ENCODE measurements at places on chromosomes 6 and 20.

GRCh38 chr6:129617986-129618385 is 92.0 kb downstream of the ARHGAP18 start:
- DNase-seq: no peak

- DNase-seq: no peak
Measured at GRCh38 chr6:17986656-17987446, 584 bp downstream of the KIF13A start.

GRCh38 chr20:40965671-40966070 is 63.0 kb upstream of the TOP1 start:
- DNase-seq: no peak

DNA sequence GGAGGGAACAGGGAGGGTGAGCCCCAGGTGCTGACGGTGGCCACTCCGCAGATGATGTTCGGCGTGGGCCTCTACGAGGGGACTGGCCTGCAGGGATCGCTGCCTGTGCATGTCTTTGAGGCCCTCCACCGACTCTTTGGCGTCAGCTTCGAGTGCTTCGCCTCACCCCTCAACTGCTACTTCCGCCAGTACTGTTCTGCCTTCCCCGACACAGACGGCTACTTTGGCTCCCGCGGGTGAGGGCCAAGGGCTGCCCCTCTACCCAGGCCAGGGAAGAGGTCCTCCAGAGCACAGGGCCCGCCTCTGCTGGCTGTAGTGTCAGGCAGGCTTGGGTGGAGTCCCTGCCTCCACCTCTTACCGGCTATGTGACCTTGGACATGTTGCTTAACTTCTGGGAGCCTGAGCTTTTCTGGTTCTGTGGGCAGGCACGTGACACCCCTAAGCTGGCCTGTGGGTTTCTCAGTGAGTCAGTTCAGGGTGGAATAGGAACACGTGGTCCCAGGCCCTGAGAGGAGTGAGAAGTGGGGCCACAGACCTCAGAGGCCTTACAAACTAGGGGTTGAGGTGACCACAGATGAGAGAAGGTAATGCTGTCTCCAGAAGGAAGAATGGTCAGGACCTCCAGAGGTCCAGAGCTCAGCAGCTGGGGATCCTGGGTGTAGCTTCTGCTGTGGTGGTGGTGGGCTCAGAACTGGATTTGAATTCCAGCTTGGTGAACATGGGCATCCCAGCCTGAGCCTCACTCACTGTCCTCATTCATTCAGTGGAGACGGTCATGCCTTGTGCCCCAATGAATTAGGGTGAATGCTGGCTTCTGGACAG is 11.9 kb downstream of the PCIF1 start:
- peak; percentile 26 for DNase-seq

- no peak for DNase-seq
Measured at GRCh38 chr20:35120012-35120701, 27.0 kb downstream of the EDEM2 start.

- DNase-seq: no peak
Measured at GRCh38 chr6:33095681-33096080, 19.9 kb downstream of the HLA-DPB1 start.

- DNase-seq: no peak
Measured at GRCh38 chr20:43727980-43728590, 1.3 kb upstream of the GTSF1L start.

GRCh38 chr6:168447282-168447681 is 6.3 kb downstream of the SMOC2 start:
- DNase-seq: no peak

GRCh38 chr6:128358244-128358776 is 162.1 kb downstream of the PTPRK start:
- no peak for DNase-seq

DNA sequence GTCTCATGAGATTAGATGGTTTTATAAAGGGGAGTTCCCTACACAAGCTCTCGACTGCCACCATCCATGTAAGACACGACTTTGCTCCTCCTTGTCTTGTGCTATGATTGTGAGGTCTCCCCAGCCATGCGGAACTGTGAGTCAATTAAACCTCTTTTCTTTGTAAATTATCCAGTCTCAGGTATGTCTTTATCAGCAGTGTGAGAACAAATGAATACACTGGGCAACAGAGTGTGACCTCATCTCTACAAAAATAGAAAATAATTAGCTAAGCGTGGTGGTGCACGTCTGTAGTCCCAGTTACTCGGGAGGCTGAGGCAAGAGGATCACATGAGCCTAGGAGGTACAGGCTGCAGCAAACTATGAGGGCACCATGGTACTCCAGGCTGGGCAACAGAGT is 51.3 kb downstream of the MDN1 start:
- DNase-seq: no peak

DNA sequence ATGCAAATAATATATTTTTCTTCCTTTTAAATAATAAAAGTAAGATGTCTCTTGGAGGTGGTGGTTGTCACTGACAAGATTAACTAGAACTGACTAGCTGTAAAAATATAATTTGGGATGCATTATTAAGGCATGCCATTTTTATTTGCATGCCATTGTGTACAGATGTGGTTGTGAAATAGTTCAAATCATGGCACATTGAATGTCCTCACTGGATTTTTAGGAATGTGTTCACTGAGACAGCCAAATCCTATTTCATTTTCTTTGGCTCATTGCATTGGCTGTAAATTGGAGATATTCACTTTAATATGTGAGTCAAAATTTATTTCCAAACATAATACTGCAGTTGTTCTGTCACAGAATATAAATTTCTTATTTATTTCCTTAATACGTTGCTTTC is 62.3 kb downstream of the ESR1 start:
- DNase-seq: no peak

DNA sequence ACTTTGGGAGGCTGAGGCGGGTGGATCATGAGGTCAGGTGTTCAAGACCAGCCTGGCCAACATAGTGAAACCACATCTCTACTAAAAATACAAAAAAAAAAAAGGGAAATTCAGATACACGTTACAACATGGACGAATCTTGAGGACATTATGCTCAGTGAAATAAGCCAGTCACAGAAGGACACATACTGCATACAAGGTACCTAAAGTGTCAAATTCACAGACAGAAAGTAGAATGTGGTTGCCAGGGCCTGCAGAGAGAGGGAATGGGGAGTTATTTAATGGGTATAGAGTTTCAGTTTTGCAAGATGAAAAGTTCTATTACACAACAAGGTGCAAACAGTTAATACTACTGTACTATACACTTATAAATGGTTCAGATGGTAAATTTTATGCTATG is 75.1 kb downstream of the SNX5 start:
- no peak for DNase-seq

GRCh38 chr6:157462956-157463742 is 82.2 kb downstream of the ZDHHC14 start:
- DNase-seq: no peak

- peak; percentile 53 for DNase-seq
Measured at GRCh38 chr20:51481341-51481914, 61.1 kb downstream of the NFATC2 start.

- DNase-seq: no peak
Measured at GRCh38 chr20:32164984-32165735, 42.4 kb downstream of the PLAGL2 start.

GRCh38 chr20:36152261-36152660 is 2.3 kb upstream of the EPB41L1 start:
- DNase-seq: no peak

DNA sequence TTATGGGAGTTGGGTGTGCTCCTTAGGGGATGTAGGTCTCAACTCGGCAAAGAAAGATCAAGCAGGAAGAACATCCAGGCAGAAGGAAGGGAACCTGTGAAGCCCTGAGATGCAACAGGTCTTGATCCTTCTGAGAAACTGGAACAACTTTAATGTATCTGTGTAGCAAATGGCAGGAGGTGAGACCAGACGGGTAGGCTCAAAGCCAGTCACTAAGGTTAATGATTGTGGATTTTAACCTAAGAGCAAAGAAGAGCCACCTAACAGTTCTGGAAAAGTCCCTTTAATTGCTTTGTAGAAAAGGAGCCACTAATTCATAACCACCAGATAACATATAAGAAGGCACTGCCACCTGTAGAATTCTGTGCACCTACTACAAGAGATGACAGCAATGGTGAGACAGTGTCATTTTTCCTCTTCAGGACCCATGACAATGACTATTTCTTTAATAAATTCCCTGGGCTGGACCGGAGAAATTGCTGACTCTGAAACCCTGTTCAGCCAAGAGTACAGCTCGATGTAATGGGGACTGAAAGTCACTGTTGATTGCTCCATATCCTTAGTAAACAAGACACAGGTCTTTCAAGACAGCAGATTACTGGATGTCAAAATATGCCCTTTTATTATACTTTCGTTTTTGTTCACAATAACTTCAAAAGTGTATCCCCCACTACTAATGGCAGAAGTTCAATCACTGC is 326.2 kb downstream of the CBLN4 start:
- no peak for DNase-seq

DNA sequence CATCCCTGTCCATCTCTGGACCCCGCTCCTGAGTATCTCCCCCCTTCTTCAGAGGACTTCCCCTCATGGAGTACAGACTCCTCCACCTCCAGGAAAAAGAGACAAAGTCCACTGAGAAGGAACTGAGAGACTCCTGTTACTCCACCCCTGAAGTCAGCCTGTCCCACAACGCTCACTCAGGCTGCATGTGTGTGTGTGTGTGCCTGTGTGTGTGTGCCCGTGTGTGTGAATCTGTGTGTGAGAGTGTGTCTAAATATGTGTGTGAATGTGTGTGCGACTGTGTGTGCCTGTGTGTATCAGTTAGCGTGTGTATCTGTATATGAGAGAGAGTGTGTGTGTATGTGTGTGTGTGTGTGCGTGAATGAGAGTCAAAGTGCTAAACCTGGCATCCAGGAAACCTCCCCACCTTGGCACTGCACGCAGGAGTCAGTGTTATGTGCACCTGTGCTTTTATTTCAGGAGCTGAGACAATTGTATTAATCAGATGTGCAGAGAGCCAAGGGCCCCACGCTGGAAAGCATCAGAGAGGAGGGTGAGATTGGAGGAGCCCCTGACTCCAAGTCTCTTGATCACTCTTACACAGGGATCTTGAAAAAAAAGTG is 39.0 kb downstream of the HLA-A start:
- no peak for DNase-seq

GRCh38 chr6:158492881-158493280 is 67.0 kb upstream of the TMEM181 start:
- no peak for DNase-seq

GRCh38 chr6:157763904-157764177 is 59.2 kb upstream of the SNX9 start:
- no peak for DNase-seq

DNA sequence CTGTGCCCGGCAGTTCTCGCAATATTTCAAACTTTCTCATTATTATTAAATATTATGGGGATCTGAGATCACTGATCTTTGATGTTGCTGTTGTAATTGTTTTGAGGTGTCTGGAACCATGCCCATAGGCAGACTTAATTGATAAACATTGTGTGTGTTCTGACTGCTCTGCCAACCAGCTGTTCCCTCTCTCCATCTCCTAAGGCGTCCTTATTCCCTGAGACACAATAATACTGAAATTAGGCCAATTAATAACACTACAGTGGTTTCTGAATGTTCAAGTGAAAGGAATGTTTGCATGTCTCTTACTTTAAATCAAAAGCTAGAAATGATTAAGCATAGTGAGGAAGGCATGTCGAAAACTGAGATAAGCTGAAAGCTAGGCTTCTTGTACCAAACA is 7.6 kb downstream of the MAPK14 start:
- DNase-seq: no peak

GRCh38 chr20:38806855-38807655 is 1.6 kb downstream of the PPP1R16B start:
- DNase-seq: peak; percentile 21

DNA sequence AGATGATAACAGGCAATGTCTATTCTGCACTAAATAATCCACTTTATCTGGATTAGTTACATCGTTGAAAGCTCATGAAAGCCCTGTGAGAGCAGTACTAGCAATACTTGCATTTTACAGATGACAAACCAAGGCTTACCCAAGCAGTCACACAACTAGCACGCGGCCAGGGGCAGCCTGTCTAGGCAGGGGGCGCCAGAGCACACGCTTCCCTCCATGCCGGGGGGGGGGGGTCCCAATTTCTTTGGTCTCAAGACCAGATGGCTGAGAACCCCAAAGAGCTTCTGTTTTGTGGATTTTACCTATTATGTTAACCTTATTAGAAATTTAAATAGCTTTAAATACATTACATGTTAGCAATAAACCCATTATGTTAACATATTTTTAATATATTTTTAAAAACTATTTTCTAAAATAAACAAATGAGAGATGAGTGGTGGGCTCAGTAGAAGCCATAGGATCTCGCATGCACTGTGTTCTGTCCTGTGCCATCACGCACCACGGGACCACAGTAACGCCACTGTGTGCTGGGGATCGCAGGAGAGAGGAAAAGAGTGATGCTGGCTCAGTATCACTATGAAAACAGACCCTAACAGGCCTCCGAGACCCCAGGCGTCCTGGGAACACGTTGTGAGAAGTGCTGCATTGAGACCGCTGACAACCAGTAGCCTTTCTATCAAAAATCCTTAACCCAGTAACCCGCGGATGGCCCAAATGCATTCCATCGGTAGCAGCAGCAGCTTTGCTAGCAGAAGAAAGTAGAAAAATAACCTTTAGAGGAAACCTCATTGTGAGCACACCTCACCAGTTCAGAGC is 5.3 kb upstream of the PRR18 start:
- DNase-seq: peak; percentile 32

GRCh38 chr20:20888936-20889335 is 176.5 kb upstream of the RALGAPA2 start:
- no peak for DNase-seq

DNA sequence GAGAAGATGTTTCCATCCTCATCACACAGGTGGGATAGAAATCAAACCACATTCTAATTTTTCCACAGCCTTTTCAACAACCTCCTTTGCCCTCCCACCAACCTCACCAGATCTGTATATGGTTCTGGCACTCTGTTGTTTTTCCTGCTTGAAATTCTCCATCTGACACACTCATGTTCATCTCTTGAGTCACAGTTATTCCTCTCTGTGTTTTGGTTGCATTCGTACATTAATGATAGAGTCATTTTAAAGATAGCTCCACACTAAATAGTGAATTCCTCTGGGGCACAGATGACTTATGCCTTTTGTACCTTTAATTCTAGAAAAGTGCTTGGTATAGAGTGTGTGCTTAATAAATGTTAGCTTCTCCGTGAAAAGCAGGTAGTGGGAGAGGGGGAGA is 1.4 kb upstream of the GCLC start:
- no peak for DNase-seq

- DNase-seq: no peak
Measured at GRCh38 chr20:8656335-8656734, 412.6 kb upstream of the PLCB4 start.

DNA sequence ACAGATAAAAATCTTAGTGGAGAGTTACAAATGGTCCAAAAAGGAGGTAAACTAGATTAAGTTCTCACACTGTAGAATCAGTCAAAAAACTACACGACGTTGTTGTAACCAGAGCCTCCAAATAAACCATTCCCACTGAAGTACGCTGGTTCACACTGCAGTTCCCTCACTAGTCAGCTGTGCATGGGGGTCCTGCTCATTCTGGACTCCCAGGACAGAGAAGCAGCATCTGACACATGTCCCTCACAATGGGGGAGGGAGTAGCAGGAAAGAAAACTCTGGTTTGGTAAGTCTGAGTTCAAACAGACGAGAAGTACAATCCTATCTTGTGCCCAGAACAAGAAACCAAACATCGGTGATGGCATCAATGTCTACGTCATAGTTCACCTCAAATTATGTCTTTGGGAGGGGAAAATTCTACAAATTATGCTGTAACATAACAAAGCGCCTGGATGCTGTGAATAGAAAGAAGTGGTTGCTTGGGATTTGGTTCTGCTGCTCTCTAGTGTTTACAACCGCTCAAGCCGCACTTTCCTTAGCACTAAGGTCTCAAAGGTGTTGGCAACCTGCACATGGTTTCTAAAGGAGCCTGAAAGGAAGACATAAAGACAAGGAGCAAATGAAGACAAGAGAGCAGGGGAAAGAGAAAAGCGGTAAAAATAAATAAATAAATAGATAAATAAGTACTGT is 208.0 kb downstream of the GMDS start:
- no peak for DNase-seq

GRCh38 chr20:47281376-47281775 is 75.1 kb downstream of the ZMYND8 start:
- no peak for DNase-seq

Data from stimulated activated CD4-positive, alpha-beta T cell treated with anti-CD3 and anti-CD28 coated beads, Interleukin-4, amount 100 ng/mL, for 4 hours (primary cell).